ENCODE measurements at places on chromosomes 16 and 17.

DNA sequence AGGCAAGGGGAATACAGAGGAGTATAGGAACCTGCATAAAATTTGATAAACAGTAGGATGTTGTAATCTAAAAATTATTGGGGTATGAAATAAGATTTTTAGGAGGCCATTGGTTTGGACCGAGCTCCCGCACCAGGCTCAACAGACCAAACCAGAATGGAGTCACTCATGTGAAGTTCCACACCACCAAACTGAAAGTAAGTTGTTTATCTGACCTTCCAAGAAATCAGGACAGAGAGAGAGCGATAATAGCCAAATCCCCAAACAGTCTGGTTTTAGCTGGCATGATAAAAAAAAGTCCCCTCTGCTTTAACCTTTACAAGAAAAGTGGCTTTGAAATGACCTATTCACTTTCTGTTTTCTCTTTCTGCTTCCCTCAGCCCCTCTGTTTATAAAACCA lies 45.7 kb upstream of the SIAH1 start:
- DNase-seq, result no peak

GRCh38 chr17:46167826-46168569 lies 25.2 kb downstream of the KANSL1 start:
- no peak for DNase-seq

DNA sequence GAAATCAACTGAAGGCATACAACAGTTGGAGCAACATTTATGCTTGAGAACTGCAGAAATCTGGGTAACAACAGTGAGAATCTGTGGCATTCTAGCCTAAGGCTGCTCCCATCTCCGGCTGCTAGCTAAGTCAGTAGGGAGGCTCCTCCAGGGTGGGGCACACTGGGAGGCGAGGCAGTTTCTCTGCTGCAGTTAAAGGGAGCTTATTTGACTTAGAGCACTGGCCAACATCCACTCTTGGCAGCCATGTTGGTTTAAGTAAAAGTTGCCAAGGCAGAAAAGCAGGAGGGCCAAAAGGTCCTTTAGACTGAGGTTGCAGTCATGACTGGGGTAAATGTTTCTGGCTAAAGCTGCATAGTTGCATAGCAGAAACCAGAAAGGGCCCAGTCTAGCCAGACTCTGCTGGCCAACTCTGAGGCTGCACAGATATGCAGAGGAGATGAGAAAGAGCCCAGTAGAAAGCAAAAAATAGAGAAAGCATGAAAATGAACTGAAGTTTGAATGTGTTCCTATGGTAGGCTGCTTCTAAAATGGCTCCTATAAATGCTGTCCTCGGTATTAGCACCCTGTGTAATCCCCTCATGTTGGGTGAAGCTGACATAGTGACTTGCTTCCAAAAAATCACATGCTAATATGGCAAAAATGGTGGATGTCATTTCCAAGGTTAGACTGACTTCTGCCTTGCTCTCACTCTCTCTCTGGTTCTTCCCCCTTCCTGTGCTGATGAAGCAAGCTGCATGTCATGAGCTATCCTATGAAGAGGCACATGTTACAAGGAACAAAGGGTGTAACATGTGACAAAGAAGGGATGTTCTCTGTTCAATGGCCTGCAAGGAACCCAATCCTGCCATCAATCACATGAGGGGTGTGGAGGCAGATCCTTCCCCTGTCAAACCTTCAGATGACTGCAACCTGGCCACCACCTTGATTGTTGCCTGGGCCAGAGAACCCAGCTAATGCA lies 3.7 kb upstream of the C16orf78 start:
- DNase-seq, result no peak

DNA sequence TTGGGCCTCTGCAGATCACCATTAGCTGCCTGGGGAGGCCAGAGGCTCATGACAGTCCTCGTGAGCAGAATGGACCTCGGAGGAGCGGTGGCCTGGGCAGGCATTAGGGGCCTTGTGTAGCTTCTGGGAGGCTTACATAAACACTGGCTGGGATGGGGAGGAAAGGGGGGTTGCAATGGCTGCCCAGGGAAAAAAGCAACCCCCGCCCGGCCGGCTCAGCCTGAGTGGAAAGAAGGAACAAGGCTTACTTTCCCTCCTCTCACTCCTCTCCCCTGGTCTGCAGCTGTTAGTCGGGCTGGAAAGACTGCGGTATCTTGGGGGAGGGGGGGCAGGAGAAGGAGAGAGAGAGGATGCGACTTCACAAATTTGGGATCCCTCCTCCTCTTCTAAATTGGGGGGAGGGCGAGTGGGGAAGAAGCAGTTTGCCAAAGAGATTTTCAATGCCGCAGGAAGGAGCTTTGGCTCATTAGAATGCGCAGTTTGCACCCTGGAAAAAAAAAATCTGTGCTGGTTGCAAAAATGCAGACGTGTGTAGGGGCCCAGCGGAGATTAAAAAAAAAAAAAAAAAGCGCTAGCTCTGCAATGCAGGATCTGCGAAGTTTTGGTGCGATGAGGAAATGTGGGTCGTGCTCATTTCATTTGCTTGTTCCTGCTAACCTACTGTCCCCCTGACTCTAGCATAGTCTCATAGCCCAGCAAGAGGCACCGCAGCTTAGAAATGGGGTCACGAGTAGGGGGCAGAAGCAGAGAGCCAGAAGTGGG lies 6.6 kb upstream of the NR1D1 start:
- DNase-seq, result no peak

DNA sequence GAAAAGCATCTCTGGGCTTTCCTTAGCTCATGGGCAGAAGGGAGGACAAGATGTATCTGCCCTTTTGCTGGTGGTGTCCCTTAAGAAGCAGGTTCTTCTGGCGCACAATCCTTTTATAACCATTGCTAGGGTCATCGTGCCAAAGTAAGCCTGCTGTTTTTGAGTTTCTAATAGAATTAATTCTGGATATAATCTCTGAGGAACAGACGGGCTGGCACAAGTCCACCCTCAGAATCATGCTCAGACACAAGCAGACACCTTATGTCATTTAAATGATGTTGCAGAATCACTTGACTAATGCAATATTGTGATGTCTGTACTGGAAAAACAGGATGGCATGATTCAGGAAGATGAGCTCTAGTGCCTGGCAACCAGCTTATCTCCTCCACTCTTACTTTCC lies 18.8 kb upstream of the MMD start:
- no peak for DNase-seq

DNA sequence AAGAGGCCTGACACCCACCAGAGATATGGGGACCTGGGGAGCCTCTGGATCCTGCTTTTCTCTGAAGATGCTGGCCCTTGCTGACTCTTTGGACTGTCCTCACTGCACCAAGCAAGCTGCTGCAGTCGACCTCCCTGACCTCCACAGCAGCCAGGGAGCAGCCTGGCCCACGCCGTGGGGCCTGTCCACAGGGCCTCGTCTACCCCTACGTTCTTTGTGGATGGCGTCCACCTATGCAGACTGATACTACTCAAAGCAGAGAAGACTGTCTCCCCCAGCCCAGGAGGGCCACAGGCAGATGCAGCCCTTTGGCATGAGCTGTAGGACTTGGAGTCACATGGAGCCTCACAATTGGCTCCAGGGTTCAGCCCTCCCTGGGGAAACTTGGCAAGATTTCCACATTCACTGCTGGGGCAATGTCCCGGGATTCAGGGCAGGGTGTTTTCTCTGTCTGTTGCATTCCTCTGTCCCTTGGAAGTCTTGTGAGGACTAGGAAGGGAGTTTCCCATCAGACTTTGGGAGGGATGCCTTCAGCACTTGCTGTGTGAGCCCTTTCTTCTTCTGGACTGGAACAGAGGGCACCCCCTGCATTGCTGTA lies 152.2 kb downstream of the NTN1 start:
- no peak for DNase-seq

DNA sequence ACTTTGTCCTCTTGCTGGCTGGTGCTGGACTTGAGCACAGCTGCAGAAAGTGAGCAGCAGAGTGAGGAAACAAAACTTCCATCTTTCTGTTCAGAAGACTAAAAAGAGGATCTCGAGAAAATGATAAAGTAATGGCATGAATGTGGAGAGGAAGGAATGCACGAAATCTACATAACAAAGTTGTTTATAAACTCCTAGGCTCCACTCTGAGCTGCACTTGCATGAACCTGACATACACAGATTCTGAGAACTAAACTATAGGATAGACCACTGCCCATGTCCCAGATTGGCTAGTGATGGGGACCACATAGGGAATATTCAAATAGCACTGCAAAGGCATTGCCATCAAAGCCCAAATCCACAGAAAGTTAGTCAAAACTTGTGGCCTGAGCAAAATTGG lies 121.1 kb upstream of the MON1B start:
- DNase-seq, result no peak

DNA sequence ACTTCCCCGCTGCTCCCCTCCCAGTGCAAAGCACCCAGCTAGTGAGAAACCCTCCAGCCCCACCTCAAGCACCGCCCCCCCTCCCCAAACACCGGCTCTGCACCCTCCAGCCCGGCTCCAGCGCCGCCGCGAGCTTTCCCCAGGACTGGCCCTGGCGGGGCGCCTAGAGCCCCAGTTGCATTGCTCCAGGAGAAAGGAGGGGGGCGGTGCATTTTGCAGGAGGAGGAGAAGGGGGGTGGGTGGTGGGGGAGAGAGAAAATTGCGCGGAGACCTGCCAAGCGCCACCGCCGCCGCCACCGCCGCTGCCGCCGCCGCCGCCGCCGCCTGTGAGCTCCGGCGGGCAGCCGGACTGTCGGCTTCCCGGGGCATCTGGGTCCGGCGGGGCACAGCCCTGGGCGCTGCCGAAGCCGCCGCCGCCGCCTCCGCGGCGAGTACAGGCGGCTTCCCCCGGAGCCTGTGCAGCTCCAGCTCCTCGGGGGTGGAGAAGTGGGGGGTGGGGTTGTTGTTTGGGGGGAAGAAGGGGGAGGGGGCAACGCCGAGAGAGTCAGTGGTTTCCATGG lies 333 bp upstream of the NOG start:
- DNase-seq, result peak; percentile 38

DNA sequence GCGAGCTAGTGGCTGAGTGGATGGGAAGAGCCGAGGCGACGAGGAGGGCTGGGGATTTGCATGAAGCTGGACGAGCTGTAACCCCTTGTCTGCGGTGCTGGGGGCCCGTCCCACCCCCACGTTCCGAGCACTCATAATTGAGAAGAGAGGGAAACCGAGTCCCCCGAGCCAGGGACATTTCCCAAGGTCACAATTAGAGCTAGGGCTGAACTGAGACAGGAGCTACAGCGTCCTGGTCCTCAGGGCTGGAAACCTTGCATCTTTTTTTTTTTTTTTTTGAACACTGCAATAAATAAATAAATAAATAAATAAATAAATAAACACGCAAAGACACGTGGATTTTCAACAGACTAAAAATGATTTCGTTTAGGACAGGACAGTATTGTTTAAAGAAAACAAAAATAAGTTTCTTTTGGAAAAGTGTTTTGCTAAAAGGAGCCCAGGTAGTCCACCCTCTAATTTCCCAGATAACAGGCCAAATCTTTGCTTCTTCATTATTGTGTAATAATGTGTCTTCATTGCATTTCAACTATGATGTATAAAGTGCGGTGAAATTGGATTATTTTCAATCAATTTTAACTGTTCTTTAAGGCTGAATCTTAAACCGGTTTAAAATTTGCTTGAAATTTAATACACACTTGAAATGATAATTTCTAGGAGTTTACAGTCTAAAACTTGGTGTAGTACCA lies 992 bp downstream of the GDPD1 start:
- DNase-seq, result no peak

DNA sequence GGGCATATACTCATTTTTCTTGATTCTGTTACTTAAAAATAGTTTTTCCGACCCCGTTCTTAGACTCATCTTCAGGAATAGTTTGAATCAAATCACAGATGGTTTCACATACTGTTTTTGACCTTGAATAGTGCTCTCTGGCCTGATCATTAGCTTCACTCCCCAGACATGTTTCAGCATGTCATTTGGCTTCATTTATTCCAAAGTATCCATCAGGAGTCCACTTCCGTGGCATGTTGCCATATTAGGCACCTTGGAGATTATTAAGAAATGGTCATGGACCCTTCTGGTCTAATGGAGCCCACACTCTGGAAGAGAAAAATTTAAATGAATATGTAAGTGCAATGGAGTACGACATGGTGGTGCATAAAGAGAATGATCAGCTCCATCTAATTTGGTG lies 222.3 kb downstream of the FTO start:
- DNase-seq, result no peak

DNA sequence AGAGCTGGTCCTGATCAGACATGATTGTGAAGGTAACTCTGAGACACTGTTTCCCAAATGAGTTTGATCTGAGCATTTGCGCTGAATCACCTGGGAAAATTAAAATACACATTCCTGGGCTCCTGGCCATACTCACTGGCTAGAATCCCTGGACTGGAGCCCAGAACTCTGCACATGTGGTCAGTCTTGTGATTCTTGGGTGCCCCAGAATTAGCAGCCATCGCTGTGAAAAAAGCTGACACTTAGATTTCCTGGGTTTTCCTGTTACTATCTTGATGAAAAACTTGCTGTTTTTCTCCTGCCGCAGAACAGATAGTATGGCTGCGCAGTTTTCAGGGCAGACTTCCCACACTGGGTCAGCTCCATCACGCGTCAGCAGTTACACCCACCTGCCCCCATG lies 24.6 kb downstream of the NECAB2 start:
- no peak for DNase-seq

GRCh38 chr16:50102051-50102746 lies 36.4 kb downstream of the HEATR3 start:
- DNase-seq, result no peak

GRCh38 chr17:67217446-67217845 lies 27.6 kb downstream of the HELZ start:
- no peak for DNase-seq

- no peak for DNase-seq
These were observed 68.8 kb downstream of the IL21R start for GRCh38 chr16:27470567-27471431.

GRCh38 chr17:57943140-57943539 lies 12.1 kb downstream of the CUEDC1 start:
- no peak for DNase-seq

- DNase-seq, result no peak
These were observed 498 bp upstream of the PLEKHG4 start for GRCh38 chr16:67278773-67279295.

DNA sequence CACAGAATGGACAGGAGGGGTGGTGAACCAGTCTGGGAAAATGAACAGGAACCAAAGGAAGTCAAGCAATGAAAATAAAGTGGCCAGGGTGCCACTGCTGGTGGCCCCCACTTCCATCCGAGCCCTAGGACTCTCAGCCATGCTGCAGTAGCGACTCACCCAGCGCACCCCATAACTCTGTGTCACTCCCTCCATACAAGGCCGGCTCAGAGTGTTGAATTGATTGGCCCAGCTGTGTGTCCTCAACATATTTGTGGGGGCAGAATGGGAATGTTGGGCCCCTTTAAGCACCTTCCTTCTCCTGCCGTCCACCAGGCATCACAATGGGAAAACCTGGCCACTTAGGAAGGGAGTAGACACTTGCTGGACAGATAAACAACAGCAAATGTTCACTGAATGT lies 169.0 kb upstream of the SDK2 start:
- no peak for DNase-seq

- no peak for DNase-seq
These were observed 76.2 kb upstream of the DNAH17 start for GRCh38 chr17:78653382-78653781.

- DNase-seq, result no peak
These were observed 943 bp upstream of the COTL1 start for GRCh38 chr16:84618581-84619460.

Data from NCI-H345 (cell line).